Hematopoietic multipotent progenitor cell treated with erythropoietin and hydrocortisone succinate and interleukin-3 and kit ligand, for 8 days (in vitro differentiated cells): ENCODE measurements at places on chromosomes 2 and 18.

- DNase-seq, result no peak
These were observed 89.1 kb upstream of the GCFC2 start for GRCh38 chr2:75799859-75800258.

- DNase-seq, result no peak
These were observed 38.5 kb downstream of the MERTK start for GRCh38 chr2:111936881-111937280.

GRCh38 chr2:1548910-1549673 is 135.8 kb downstream of the TPO start:
- DNase-seq, result no peak

GRCh38 chr2:71640489-71640888 is 187.1 kb downstream of the DYSF start:
- DNase-seq, result no peak

- DNase-seq, result no peak
These were observed 47.0 kb upstream of the CABLES1 start for GRCh38 chr18:23088310-23088709.

GRCh38 chr2:60973705-60974104 is 43.8 kb upstream of the PEX13 start:
- no peak for DNase-seq

GRCh38 chr2:854460-854859 is 96.2 kb upstream of the SNTG2 start:
- peak; percentile 41 for DNase-seq

GRCh38 chr2:128721096-128721495 is 402.4 kb upstream of the HS6ST1 start:
- no peak for DNase-seq

DNA sequence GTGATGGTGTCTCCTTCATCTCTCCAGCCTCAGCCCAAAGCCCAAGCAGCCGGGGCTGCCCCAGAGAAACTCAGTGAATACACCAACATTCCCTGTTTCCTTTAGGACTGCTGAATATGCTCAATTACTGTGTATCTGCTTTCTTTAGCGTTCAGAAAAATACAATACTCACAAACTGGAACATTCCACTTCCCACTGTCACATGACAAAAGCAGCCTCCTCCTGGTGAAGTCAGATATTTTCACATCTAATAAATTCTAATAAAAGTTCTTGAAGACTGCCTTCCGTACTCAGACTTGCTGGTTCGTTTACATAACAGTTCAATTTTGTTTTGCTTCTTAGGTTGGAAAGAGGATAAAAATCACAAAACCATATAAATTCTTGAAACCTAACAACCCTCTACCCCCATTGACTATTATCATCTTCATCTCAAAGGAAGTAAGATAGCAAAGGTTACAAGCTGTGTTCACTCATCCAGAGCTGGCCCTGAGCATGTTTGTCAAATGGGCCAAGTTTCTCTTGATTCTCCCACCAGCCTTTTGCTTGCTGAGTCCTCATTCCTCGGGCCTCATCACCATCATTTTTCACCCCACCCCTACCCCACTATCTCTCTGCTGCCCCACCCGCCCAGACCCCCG is 190.8 kb upstream of the HNRNPA3 start:
- no peak for DNase-seq

- no peak for DNase-seq
These were observed 175.2 kb downstream of the SH3RF3 start for GRCh38 chr2:109304242-109304641.
